Cerebellar nuclear complex (tissue), 1 donor: ENCODE measurements at places on chromosomes 4 and X.

DNA sequence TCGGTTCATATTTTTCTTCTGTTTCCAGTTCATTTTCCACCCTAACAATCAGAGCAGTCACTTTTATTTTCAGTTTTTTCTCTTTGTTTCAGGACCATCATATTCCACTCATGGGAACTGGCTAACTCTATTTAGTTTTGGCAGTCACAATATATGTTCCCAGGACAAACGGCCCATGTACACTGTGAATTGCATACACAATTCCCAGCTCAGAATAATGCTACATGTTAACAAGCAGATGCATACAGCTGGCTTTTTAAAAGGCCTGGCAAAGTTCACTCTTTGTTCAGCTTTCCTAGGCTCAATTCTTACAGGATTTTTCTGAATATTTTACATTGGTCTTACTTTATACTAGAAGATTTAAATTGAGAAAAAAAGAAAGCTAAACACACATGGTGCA, 224.9 kb downstream of the ANKRD50 start:
- DNase-seq = no peak

- DNase-seq = no peak
Observed at GRCh38 chrX:97074400-97074799, 190.7 kb downstream of the RPA4 start.

DNA sequence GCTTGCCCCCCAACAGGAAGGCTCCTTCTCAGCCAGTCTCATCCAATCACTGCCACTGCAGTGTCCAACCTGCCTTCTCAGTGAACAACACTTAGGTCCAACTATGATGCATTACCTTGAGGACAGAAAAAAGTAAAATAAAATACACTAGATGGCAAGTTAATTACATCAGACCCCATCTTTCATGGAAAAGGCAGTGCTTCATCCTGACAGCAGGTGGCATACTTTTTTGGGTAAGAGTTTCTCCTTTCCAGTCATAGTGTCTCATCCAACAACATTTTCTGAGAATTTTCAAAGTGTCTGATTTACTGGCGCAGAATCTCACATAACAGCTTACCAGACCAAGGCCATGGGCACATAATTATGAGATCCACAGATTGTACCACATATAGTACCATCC, 1742.8 kb downstream of the PCDH7 start:
- no peak for DNase-seq

- no peak for DNase-seq
Observed at GRCh38 chrX:102604327-102604726, 5.0 kb downstream of the ARMCX5 start.

DNA sequence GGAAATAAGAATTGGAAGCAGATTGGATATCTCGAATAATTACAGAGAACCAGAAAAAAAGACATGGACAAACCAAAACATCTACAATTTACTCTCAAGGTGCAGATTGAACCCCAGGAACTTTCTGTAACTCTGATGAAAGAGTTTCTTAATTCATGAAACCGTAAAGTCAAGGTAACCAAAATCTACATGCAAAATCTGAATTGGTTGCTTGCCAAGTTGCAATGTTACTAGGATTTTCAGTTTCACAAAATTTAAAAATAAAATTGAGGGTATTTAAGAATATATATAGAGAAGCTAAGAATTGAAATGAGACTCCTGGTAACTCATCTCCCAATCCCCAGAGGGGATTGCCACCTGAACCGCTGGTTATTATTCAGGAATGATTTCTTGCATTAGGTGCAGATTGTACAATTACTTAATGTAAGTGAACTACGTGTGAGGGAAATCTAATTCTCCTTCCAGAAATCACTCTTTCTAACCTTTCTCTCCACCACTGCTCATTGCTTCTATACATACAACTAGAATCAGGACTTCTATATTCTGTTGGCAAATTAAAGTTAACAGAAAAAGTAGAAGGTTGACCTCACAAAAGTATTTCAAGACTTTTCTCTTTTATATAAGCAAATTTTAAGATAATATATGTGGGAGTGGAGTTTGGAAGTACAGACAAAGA, 221.5 kb upstream of the NDST4 start:
- no peak for DNase-seq

DNA sequence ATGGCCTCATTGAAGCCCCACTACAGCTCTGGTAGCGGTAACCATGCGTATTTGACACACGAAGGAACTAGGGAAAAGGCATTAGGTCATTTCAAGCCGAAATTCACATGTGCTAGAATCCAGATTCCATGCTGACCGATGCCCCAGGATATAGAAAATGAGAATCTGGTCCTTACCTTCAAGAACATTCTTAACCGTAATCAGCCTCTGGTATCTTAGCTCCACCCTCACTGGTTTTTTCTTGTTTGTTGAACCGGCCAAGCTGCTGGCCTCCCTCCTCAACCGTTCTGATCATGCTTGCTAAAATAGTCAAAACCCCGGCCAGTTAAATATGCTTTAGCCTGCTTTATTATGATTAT, 876 bp downstream of the HPRT1 start:
- no peak for DNase-seq

- no peak for DNase-seq
Observed at GRCh38 chr4:92100975-92101374, 202.8 kb upstream of the GRID2 start.

DNA sequence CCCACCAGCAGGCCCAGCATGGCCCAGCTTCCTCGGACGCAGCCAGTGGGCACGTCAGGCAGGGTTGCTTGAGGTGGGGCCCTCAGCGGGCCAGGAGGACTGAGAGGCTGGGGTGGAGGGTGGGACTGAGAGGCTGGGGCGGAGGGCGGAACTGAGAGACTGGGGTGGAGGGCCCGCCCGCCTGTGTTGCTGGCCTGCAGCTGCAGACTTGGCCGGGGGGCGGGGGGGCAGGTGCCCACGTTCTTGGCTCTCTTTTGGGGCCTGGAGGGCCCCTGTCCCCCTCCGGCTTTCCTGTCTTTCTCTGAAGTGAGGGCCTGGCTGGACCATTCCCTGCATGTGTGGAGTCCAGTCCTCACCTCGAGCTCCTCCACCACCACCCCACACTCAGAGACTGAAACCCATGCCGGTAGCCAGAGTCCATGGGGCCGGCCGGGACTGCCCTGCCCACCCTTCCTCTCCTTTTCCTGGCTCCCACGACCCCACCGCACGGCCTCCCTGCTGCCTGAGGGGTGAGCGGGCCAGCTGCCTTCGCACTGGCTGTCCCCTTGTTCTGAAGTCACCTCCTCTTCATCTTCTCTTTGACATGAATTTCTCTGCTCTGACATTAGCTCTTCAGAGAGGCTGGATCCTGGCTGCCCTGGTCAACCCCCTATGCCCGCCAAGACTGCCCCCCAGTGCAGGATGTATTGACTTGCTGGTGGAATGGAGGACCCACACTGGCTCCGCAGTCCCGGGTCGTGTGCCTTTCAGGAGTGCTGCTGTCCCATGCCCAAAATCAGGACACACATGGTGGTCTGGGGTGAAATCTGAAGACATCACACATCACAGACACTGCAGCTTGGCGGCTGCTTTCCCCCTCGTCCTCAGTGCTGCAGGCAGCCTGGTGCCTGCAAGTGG, 10.1 kb upstream of the NKX1-1 start:
- no peak for DNase-seq

DNA sequence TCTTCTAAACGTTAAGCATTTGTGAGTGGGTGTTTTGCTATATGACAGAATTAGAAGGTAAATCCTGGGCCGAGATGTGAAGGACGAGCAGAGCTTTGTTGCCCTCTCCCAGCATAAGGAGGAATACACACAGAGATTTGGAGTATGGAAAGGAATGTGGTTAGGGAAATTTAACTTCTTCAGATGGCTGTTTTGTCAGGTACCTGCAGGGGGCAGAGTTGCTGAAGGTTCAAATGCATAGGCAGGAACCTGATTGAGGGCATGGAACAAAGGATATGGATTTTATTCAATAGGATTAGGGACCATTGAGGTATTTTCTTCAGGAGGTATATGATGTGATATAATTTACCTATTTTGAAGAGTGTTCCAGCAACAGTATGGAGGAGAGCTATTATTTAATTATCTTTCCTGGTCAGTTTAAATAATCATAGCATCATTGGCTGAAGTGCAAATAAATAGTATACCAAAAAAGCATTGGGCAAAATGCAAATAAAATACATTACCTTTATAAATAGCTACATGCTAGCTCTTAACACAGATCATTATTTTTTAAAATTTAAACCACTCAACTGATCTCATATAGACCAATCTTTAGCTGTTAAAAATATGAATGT, 143.6 kb downstream of the SLIT2 start:
- no peak for DNase-seq

- no peak for DNase-seq
Observed at GRCh38 chr4:161287678-161288352, 876.0 kb downstream of the FSTL5 start.

DNA sequence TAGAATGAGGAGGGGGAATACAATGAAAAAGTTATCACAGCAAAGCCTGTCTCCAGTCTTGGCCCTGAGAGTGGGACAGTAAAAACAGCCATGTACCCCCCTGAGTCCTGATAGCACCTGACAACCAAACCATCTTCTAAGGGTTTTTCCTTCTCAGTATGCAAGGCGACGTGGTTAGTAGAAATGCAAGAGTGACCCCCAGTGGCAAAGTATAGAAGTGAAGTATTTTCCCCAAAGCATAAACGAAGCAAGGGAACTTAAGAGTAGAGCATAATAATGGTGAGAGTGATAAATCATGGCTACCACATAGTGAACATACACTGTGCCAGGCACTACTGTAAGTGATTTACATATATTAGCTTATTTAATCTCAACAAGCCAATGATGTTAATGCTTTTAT, 52.8 kb downstream of the FAM47C start:
- no peak for DNase-seq

DNA sequence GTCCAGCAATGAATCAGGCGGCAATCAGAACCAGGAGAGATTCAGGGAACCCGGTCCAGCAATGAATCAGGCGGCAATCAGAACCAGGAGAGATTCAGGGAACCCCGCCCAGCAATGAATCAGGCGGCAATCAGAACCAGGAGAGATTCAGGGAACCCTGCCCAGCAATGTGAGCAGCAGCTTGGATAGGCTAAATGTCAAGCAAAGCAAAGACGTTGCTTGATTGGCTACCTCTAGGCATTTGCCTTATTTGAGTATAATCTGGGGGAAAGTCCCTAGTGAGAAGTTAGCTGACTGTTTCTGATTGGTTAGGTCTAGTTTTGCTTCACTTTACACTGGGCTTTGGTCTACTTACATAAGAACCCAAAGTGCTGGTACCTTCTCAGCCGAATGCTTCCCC, 1212.2 kb upstream of the TENM3 start:
- no peak for DNase-seq

DNA sequence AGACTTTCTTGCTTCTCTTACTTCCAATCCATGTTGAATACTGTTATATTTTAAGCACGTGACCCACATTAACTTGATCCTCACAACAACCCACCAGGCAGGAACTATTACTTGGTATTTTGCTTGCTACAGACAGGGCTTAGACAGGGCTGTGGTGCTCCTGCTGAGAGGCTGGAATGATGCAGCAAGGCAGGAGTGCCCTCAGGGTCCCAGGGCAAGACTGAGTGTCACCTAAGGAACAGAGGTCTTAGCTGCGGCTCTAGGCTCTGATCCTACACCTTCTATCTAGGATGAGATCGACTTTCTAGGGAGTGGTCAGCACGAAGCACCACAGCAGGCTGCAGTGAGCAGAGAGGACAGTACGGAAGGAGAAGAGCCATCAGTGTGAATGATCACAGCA, 20.0 kb downstream of the TAPT1 start:
- DNase-seq = no peak

DNA sequence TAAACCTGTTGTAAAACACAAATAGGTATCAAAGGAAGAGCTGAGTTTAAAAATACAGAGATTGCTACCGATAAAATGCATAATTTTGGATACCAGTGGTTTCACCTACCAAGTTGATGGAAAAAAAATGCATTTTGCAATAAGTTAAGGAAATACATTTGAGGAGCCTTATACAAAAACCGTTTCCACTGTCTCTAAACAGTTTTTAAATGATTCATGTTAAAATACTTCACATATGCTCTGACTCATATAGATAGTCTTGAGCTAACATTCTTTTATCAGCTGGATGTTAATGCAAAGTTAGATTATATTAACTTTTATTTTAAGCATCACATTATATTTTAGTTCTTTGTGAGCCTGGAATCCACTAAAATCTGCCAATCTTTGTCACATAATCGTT, 50.6 kb upstream of the ANKRD17 start:
- no peak for DNase-seq

- no peak for DNase-seq
Observed at GRCh38 chr4:95295157-95295556, 253.6 kb downstream of the UNC5C start.

- no peak for DNase-seq
Observed at GRCh38 chr4:6955261-6955911, 45.8 kb downstream of the TBC1D14 start.

GRCh38 chr4:145786261-145786660, 106.3 kb downstream of the C4orf51 start:
- DNase-seq = no peak

DNA sequence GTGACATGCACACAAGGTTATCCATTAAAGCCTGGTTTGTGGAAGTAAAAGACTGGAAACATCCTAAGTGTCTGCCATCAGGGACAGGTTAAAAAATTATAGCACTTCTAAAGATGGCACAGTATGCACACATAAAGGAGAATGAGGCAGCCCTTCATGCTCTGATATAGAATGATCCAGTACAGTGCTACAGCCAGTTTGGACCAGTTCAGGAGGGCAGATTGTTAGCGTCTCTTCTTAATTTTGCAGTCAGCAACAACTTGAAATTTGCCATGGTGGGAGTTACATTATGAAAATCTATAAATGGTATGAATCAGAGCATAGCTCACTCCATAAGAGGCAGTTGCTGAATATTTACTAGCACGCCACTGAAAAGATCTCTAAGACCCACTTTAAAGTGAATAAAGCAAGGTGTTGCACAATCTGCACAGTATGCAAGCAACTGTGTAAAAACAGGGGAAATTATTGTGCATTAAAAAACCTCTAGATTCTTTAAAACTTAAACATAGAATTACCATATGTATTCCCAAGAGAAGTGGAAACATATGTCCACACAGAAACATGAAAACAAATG, 20.3 kb upstream of the SOD3 start:
- no peak for DNase-seq

DNA sequence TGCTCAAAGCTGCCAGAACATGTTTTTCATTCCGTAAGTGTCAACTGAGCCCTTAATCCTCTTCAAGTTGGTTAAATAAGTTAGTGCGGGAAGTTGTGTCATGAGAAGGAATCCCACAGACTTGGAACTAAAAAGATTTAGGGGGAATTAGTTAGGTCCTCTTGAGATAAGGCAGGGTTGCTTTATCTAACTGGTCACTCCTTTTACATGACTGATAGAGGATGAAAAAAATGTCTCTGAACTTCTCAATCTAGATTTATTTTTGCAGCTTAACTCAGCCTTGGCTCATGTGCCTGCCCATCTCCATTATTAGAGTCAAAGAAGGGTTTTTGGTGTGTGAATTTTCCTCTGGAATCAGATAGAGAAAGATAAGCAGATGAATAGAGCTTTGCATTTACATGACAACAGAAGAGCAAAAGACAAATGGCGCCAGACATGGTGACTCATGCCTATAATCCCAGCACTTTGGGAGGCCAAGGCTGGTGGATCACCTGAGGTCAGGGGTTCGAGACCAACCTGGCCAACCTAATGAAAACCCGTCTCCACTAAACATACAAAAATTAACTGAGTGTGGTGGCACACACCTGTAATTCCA, 882.9 kb downstream of the RPA4 start:
- no peak for DNase-seq
